Ascending aorta (tissue), 2 donors: ENCODE measurements at places on chromosomes 1 and 21.

DNA sequence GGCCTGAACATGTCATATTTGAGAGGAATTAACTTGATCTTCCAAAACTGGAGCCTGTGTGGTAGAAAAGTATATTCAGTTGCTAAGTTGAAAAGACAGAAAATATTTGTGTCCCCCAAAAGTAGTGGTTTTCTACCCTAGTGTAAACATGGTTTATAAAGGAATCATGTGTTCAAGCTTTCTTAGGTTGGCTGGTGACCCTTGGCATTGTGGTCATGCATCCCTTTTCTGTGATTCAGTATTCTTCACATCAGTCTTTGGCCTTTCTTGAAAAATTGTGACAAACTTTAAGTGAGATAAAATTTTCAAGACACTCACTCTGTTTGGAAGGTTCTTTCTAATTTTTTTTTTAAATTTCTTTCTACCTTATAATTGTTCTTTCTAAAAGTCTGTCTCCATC, 193.2 kb downstream of the DHRS3 start:
- no peak overlapping the region for H3K4me3 ChIP-seq
- H3K27ac ChIP-seq = peak overlapping the region; percentile 78
- no peaks in the 10 kb centered on the region for H3K36me3 ChIP-seq
- peaks cover 34% of the 10 kb centered on the region for H3K4me1 ChIP-seq

DNA sequence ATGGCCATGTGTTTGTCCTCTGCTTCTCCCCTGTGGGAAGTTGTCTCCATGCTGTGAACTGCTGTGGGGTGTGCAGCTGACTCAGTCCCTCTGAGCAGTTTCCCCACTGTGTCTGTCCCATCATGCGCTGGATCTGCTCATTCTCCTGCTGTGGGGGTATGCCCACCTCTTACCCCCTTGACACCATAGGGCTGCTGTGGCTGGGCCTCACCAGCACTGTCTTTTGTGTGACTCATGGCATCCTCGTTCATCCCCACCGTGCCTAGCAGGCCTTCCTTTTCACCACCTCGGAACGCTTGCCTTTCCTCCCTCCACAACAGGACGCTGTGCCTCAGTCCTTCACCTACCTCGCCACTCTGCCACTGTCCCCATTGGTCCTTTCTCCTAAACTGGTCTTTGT, 27.3 kb downstream of the VANGL2 start:
- H3K4me1 ChIP-seq = no peaks in the 10 kb centered on the region
- peak; percentile 42 for DNase-seq
- H3K36me3 ChIP-seq = no peaks in the 10 kb centered on the region
- no peak overlapping the region for H3K4me3 ChIP-seq
- H3K27ac ChIP-seq = no peak overlapping the region

GRCh38 chr1:168977618-168978017, 128.9 kb upstream of the ATP1B1 start:
- no peaks in the 10 kb centered on the region for H3K4me1 ChIP-seq
- no peaks in the 10 kb centered on the region for H3K27me3 ChIP-seq
- no peak overlapping the region for H3K4me3 ChIP-seq
- H3K27ac ChIP-seq = no peak overlapping the region
- H3K36me3 ChIP-seq = no peaks in the 10 kb centered on the region

- no peak overlapping the region for H3K27ac ChIP-seq
- no peak overlapping the region for H3K4me3 ChIP-seq
- no peaks in the 10 kb centered on the region for H3K36me3 ChIP-seq
- DNase-seq = no peak
- H3K27me3 ChIP-seq = no peaks in the 10 kb centered on the region
- peaks cover 9% of the 10 kb centered on the region for H3K4me1 ChIP-seq
Measured at GRCh38 chr1:97758541-97759057, 162.2 kb downstream of the DPYD start.

GRCh38 chr1:52588535-52588934, 13.6 kb upstream of the GPX7 start:
- H3K4me1 ChIP-seq = no peaks in the 10 kb centered on the region
- no peaks in the 10 kb centered on the region for H3K36me3 ChIP-seq
- DNase-seq = no peak
- H3K4me3 ChIP-seq = no peak overlapping the region
- H3K27ac ChIP-seq = no peak overlapping the region

GRCh38 chr1:235206533-235207208, 45.6 kb upstream of the RBM34 start:
- DNase-seq = no peak
- H3K36me3 ChIP-seq = peaks cover 13% of the 10 kb centered on the region
- no peaks in the 10 kb centered on the region for H3K4me1 ChIP-seq
- H3K4me3 ChIP-seq = no peak overlapping the region

- H3K27me3 ChIP-seq = no peaks in the 10 kb centered on the region
- no peak overlapping the region for H3K4me3 ChIP-seq
- no peaks in the 10 kb centered on the region for H3K4me1 ChIP-seq
- H3K27ac ChIP-seq = no peak overlapping the region
- no peaks in the 10 kb centered on the region for H3K36me3 ChIP-seq
Measured at GRCh38 chr1:232596666-232597303, 33.1 kb downstream of the SIPA1L2 start.

DNA sequence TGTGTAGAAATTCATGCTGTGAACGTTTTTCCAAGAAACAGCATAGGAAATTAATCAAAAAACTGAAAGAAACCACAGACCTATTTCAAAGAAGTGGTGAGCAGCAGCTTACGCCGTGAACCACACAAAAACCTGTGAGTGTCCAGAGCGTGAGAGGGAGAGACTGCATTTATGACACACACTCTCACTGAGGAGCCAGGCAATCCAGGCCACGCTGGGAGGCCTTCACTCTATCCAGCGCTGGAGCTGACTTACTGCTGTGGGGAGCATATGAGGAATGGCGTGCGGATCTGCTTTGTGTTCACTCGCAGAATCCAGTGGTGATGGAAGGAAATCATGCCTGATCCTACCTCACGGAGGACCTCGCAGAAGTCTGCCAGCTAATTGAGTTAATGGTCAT, 12.7 kb downstream of the ADAMTS1 start:
- H3K4me1 ChIP-seq = no peaks in the 10 kb centered on the region
- no peak for DNase-seq
- H3K27ac ChIP-seq = no peak overlapping the region
- no peak overlapping the region for H3K4me3 ChIP-seq
- H3K36me3 ChIP-seq = peaks cover 13% of the 10 kb centered on the region

DNA sequence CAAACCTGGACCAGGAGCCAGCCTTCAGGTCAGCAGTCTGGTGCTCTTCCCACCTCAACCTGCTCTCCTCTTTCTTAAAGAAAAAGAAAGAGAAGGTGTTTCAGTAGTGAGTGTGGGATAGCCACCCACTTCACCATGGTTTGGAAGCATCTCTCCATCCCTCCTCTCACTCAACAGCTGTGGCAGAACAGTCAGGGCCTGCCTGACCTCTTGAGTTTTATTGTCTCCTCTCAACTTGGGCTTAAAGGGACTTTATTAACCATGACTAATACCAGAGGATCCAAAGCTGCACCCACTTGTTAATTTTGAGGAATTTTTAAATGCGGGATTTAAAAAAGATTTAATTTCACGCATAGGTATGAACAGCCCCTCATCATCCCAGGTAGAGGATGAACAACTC, 570 bp upstream of the VASH2 start:
- no peak for DNase-seq
- no peaks in the 10 kb centered on the region for H3K36me3 ChIP-seq
- no peak overlapping the region for H3K27ac ChIP-seq
- peak overlapping the region; percentile 77 for H3K4me3 ChIP-seq
- H3K27me3 ChIP-seq = no peaks in the 10 kb centered on the region

DNA sequence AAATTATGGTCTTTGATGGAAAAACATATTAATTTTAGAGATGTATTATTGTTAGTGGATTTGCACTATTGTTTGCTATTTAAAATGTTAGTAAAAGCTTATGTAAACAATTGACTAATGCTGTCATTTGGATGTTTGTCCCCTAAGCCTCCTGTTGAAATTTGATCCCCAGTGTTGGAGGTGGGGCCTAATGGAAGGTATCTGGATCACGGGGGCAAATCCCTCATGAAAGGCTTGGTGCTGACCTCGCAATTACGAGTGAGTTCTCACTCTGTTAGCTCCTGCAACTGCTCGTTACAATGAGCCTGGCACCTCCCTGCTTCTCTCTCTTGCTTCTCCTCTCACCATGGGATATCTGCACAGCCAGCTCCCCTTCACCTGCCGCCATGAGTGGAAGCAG, 14.3 kb downstream of the TMEM35B start:
- no peaks in the 10 kb centered on the region for H3K36me3 ChIP-seq
- H3K4me3 ChIP-seq = no peak overlapping the region
- no peak overlapping the region for H3K27ac ChIP-seq
- no peak for DNase-seq
- no peaks in the 10 kb centered on the region for H3K4me1 ChIP-seq
